ENCODE measurements at places on chromosomes 6 and 20.

DNA sequence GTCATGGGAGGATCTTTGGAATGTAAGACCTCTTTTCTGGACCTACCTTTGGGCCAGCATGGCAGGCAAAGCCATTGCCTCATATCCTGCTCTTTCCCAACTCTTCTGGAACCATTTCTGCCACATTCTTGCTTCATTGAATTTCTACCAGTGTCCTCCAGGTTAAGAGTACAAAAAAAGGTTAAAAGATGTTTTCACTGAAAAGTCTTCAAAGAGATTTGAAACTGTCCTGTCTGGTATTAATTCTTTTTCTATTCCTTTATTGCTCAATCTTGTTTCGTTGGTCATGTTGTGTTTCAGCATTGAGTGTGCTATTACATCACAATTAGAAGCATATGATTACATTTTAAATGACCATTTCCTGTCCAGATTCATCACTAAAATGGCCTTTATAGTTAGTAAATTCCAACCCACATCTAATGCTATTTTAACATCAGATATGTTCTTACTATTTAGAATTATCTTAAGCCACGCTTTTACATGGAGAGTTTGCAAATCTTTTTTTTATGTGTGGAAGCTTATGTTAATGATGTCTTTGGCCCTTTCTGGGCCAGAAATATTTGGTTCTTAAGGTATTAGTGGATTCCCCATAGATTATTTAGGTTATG is 450.9 kb downstream of the GJA1 start:
- DNase-seq: peak; percentile 8

- DNase-seq: no peak
Measured at GRCh38 chr20:3802524-3803239, 6.6 kb downstream of the CDC25B start.

DNA sequence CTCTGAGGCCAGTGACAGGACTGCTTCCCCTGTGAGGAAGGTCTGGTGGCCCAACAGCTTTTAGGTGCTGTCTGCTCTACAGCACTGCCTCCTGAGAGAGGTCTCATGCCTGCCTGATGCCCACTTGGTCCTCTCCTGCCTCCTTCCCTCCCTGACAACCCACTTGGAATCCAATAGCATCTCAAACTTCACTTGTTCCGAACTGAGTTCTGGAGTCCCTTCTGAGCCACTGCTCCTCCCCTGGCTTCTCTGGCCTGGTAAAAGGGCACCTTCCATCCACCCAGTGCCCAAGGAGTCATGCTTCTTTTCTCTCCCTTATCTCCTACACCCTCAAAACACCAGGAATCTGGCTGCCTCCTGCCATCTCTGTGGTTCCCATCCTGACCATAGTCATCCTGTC is 1.9 kb downstream of the MAVS start:
- no peak for DNase-seq

DNA sequence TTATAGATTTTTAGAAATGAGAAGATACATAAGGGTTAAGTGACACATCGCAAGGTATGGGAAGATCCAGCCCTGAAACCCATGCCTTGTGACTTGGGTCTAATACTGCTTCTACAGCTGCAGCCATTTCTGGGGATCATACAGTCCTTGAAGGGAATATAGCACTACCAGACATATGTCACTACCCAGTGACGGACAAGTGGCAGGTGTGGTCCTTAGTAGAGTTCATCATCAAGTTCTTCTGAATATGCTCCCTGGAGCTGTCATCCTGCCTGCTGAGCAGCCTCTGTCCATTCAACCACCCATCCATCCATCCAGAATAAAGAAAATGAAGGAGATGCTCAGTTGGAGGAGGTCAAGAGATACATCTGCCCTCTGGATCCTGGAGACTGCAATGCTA is 118.6 kb upstream of the ASF1A start:
- DNase-seq: no peak

GRCh38 chr6:159061805-159062563 is 17.2 kb upstream of the TAGAP start:
- no peak for DNase-seq

All from H4 (cell line).